NCI-H2029 treated with DMSO at 0.1 percent for 48 hours (cell line): ENCODE measurements at places on chromosomes 12 and 14.

DNA sequence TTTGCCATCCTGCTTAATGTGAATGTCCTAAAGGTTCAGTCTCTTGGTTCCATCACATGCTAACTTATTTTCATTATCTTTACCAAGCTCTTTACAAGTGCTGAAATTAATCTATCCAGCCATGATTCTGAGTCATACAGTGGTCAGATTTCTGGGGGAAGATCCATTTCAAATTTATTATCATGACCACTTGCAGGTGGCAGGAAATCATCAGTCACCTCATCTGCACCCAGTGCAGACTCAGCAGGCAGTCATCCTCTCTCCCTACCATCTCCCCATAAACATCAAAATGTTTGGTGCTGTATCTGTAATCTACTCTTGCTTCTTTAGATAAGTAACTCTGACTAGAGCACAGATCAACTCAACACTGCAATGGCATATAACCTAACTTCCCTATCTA is 23.5 kb downstream of the ATG14 start:
- DNase-seq, result no peak

DNA sequence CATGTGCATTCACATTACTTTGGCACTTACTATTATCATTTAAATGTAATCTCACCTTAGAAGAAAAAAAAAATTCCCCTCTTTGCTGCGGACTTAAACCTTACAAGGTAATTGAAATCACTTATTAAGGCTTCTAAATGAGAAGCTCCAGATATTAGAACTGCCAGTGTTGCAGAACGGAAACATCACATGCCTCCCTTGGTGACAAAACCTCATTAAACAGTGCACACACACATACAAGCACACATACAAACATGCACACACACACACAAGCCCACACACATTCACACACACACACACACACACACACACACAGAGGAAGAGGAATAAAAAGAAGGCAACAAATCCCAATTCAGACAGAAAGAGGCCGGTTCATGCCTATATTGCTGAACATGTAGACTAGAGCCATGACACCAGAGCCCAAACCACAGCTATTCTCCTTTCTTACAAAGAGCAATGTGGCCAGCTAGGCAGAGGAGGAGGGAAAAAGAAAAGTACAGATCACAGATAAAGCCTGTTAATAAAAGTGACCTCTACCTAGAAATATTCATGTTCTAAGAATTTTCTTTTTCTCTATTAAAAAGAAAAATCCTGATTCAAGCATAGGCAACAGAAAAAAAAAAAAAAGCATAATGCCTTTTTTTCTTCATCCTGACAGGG is 405.2 kb upstream of the FLRT2 start:
- DNase-seq, result no peak

- DNase-seq, result no peak
These were observed 33.7 kb upstream of the TTC7B start for GRCh38 chr14:90849787-90850444.

DNA sequence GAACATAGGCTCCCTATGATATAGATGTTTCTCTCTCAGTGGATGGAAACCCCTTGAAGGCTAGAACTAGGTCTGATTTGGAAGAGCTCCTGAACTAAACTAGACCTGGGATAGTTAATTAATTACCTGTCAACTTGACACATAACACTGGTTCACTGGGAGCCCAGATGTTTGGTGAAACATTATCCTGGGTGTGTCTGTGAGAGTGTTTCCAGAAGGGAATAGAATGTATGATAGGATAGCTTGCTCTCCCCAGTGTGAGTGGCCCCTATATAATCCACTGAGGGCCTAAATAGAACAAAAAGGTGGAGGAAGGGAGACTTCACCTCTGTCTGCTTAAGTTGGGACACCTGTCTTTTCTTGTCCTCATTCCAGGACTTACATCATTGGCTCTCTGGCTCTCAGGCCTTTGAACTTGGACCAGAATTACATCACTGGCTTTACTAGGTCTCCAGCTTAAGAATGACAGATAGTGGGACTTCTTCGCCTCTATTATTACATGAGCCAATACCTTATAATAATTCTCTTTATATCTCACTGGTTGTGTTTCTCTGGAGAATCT is 194.1 kb downstream of the KTN1 start:
- DNase-seq, result no peak

- no peak for DNase-seq
These were observed 277.2 kb downstream of the AKAP6 start for GRCh38 chr14:32606301-32606700.

DNA sequence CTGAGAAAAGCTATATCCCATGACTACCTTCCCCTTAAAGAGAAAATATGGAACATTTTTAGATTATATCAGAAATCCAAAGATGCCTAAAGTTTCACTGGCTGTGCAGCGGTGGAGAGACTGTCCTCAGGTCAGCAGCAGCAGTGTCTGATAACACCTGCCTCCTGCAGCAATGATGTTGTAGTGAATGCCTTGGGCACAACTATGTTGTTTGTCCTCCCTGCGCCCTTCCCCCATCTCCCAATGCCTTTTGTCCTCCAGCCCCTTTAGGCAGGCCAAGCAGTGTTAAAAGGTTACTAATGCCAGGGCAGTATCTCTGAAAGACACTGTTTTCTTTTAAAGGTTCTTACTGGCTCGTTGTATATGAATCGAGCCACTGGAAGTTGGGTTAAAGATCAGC is 13.2 kb downstream of the RTRAF start:
- DNase-seq, result no peak

DNA sequence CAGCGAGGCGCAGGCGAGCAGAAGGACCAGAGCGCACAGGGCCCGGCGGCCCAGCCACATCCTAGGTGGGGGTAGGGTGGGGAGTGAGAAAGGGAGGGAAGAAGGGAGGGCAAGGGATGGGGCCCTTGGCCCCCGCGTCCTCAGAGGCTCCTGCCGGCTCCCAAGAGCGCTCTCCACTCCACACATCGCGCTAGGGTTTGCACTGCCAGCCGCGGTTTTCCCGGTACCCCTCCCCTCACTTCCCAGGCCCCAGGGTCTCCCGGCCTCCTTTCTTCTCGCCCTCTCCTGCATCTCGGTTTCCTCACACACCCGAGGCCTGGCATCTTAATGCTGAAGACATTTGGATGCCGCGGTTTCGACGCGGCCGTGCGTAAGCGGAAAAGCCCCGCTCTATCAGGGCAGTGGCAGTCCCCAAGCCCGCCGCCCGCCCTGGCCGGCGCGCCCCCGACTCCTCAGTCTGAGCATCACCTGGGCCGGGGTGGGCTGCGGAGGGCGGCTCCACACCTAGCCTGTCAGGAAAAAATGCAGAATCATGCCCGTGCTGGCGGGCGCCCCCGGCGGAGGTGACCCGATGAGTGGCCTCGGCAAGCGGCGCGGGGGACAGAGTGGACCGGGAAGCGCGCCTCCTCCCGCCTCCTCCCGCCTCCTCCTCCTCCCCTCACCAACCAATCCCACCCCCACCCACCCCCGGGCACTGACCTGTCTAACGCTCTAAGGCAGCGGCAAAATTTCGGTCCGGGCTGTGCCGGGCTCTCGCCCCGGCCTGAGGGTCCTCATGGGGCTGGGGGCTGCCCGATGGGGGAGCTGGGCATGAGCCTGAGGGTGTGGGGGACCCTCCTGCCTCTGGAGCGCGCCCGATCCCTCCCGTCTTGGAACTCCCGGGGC is 686 bp downstream of the B4GALNT1 start:
- no peak for DNase-seq

- no peak for DNase-seq
These were observed 981.4 kb downstream of the FSCB start for GRCh38 chr14:43525658-43526057.

- no peak for DNase-seq
These were observed 78.5 kb downstream of the MYRFL start for GRCh38 chr12:69903548-69903947.

- DNase-seq, result no peak
These were observed 129.6 kb upstream of the CDKN3 start for GRCh38 chr14:54267172-54267571.

DNA sequence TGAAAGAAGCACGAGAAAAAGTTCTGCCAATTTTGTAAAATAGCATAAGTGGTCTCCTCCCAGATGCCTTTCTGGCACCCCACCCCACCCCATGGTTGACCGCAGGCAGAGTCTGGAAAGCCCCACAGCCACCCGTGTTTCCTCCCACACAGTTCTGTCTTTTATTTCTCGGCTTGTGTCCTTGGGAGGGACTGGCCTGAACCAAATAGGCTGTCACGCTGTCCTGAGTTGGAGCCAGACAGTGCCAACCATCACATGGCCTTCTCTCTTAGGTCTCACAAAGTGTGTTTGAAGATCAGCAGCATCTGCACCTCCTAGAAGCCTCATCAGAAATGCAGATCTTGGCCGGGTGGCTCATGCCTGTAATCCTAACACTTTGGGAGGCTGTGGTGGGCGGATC is 10.2 kb upstream of the LTA4H start:
- DNase-seq, result no peak

DNA sequence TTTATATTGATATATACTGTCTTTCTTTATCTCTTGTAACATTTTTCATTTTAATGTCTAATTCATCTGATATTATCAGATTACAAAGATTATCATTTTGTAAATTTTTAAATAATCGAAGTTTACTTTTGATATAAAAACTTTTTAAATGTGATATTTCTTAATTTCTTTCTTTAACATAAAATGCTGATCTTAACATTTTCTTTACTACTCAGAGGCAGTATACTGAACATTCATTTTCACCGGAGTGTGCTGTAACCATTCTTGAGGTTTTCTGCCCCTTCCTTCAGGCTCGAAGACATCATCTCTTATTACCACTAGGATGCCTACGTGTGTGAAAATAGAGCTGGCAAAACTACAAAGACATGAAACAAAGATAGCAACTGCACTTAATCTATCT is 186.9 kb downstream of the DIO2 start:
- no peak for DNase-seq
